ENCODE measurements at places on chromosomes 6 and 20. TPM values are rescaled to one million over a fixed set of nuclear protein-coding genes. Genes with fewer than 3 reads are reported as not detected.

GRCh38 chr20:3916364-3916763 is 27.2 kb downstream of the PANK2 start:
- no peak for DNase-seq

DNA sequence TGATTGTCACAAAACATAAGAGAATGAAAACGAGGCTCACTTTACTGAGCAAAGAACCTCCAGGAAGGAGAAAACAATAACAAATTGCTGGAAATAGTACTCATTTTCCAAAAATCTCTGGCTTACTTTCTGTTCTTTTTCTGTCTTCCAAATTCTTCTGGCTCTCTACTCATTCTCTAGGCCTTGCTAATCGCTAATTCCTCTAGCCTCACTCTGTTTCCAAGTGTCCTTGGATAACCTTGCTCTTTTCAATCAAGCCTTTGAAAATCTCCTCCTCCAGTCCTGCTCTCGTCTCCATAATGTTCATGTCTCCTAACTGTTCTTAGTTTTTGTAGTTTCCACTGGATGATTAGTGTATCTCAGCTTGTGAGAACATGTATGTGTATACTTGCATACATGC is 96.2 kb upstream of the MAP7 start:
- no peak for DNase-seq

- no peak for DNase-seq
Observed at GRCh38 chr20:58267389-58268215, 39.1 kb upstream of the ANKRD60 start.

- no peak for DNase-seq
Observed at GRCh38 chr6:113146878-113147277, 710.3 kb upstream of the MARCKS start.

DNA sequence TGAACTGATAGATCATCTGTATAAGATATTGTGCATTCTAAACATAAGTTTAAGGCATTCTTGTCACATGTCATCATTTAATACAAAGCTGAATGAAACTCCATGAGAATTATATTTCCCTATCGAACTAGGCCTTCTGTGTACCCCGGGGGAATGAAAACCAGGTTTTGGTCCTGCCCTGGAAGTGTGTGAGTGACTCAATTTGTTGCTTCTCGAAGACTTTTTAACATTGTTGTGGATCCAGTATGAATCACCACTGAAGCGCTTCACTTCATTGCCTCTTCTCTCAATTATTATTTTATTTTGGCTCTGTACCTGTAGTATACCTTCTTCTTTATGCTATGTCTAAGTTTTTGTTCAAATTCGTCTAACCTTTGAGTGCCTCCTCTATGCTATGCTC is 150.8 kb downstream of the GRIK2 start:
- no peak for DNase-seq

HLA-DOA gene
- total RNA-seq: 0.68 TPM

DNA sequence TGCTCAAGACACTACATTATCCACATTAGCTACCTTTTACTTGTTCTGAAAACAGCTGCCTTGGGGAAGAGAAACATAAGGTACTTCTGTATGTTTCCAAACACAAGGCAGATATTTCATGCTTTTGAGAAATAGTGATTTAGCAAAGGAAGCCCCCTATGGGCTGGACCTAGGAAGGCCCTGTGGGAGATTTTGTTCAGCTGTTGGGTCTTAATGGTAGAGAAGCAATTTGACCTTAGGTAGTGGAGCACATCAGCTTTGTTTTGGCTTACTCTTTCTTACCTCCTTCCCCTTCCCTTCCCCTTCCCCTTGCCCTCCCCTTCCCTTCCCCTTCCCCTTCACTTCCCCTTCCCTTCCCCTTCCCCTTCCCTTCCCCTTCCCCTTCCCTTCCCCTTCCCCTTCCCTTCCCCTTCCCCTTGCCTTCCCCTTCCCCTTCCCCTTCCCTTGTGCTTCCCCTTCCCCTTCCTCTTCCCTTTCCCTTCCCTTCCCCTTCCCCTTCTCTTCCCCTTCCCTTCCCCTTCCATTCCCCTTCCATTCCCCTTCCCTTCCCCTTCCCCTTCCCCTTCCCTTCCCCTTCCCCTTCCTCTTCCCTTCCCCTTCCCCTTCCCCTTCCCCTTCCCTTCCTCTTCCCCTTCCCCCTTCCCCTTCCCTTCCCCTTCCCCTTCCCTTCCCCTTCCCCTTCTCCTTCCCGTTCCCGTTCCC is 84.6 kb downstream of the ANKS1A start:
- DNase-seq: no peak

GRCh38 chr6:104639668-104640067 is 220.1 kb downstream of the HACE1 start:
- DNase-seq: no peak

GRCh38 chr6:161486361-161487216 is 212.7 kb upstream of the AGPAT4 start:
- no peak for DNase-seq

- DNase-seq: no peak
Observed at GRCh38 chr6:139262519-139263300, 29.1 kb downstream of the TXLNB start.

- DNase-seq: no peak
Observed at GRCh38 chr6:137351890-137352289, 132.7 kb upstream of the IFNGR1 start.

DNA sequence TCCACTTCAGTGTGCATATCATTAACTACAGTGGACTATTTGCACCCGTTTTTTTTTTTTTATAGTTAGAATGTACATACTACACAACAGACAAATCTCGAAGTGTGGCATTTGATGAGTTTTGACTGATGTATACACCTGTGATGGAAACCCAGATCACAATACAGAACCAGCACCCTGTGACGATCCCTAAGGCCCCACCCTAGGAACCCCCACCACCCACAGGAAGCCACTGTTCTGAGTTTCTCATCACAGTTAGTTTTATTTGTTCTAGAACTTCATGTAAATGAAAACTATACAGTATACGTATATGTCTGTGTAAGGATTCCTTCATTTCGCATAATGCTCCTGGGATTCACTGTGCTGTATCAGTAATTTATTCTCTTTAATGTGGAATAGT is 102.8 kb downstream of the IRF4 start:
- DNase-seq: no peak

- DNase-seq: no peak
Observed at GRCh38 chr6:133787859-133788505, 100.9 kb upstream of the TCF21 start.

- no peak for DNase-seq
Observed at GRCh38 chr6:136788069-136788902, 4.0 kb downstream of the MAP3K5 start.

DNA sequence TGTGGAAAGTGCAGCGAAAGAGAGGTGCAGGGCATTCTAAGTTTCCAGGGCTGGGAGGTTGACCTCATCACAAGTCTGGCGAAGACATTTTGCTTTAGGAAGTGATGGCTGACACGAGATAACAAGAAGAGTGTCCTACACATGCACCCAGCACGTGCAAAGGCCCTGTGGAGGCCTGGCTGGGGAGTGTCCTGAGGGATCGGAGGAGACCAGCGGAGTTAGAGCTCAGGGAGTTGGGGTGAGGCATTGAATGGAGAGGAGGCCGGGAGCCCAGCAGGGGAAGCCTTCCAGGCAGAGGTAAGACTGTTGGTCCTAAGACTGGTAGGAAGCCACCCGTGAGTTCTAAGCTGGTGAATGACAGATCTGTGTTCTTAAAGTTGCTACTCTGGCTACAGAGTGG is 58.4 kb downstream of the PPP1R14C start:
- no peak for DNase-seq

- DNase-seq: no peak
Observed at GRCh38 chr20:19966840-19967239, 50.3 kb upstream of the NAA20 start.

- no peak for DNase-seq
Observed at GRCh38 chr6:16420715-16421461, 182.5 kb downstream of the GMPR start.

GRCh38 chr6:77245026-77245425 is 218.3 kb downstream of the HTR1B start:
- no peak for DNase-seq

DNA sequence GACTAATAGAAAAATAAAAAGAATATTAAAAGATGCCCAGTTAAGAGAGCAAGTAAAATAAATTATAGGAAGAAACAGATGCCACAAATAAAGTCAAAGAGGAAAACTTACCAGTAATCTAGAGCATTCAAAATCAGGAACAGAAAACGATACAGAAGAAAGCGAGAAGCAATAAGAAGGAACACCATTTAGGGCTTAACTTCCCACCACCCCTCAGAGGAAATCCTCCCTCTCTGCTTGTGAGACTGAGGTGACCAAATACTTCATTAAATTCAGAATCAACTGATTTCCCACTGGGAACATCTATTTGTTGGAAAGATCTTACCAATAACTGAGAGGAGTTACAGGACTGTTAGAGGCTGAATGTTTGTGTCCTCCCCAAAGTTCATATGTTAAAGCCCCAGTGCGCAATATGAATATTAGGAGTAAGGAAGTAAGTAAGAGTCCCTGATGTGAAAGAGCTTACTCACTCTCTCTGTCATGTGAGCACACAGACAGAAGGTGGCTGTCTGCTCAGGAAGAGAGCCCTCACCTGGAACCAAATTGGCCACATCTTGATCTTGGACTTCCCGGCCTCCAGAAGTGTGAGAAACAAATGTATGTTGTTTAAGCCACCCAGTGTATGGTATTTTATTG is 19.5 kb downstream of the KATNA1 start:
- DNase-seq: no peak

- DNase-seq: no peak
Observed at GRCh38 chr20:43191946-43192863, 2.5 kb upstream of the PTPRT start.

DNA sequence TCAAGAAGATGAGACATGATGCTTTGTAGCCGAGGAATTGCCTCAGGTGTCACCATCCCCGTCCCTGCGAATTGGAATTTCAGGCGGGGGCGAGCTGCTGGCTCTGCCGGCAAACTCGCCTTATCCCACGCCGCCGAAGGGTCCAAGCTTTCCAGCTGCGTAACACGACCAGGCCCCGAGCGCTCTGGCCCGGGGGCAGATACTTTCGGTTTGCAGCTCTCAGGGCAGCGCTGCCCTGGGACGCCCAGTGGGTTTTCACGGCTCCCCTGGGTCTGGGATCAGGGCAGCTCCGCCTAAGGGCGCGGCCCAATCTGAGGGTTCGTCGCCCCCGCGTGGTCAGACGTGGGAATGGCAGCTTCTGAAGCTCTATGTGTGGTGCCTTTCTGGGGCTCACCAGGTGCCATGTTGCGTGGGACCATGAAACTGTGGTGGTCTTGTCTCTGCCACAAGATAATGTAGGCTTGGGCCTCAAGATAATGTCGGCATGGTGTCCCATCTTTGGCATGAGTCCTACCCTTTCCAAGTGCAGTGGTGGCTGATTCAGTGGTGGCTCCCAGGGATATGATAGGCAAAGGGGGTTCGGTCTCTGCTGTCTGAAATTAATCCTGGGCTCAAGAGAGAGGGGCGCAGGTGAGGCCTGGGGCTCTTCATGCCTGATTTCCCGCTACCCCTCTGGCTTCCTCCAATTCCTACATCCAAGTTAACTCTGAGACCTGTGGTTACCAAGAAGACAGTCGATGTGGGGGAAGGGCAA is 21.0 kb downstream of the PIGT start:
- no peak for DNase-seq

GINS1 gene
- 8.6 TPM for total RNA-seq

HLA-DQA2 gene
- total RNA-seq: 2.3 TPM

FOXA2 gene
- not detected for total RNA-seq

LRFN2 gene
- total RNA-seq: 2.2 TPM

SLC32A1 gene
- total RNA-seq: not detected

GRCh38 chr20:24530131-24530680 is 60.8 kb downstream of the SYNDIG1 start:
- DNase-seq: no peak

- DNase-seq: no peak
Observed at GRCh38 chr6:5976811-5977210, 29.9 kb downstream of the NRN1 start.

- no peak for DNase-seq
Observed at GRCh38 chr6:108585921-108586536, 25.3 kb downstream of the FOXO3 start.

GRCh38 chr6:42224222-42225028 is 6.8 kb upstream of the MRPS10 start:
- no peak for DNase-seq

- no peak for DNase-seq
Observed at GRCh38 chr6:136886091-136886490, 36.0 kb upstream of the SLC35D3 start.

- no peak for DNase-seq
Observed at GRCh38 chr6:121867095-121867494, 431.6 kb downstream of the GJA1 start.

GRCh38 chr20:47377122-47377722 is 20.7 kb upstream of the ZMYND8 start:
- no peak for DNase-seq

- no peak for DNase-seq
Observed at GRCh38 chr20:16260911-16261310, 312.3 kb downstream of the KIF16B start.

OOEP gene
- not detected for total RNA-seq

MCHR2 gene
- not detected for total RNA-seq

GRCh38 chr20:53739799-53740785 is 146.5 kb upstream of the ZNF217 start:
- DNase-seq: no peak

DNA sequence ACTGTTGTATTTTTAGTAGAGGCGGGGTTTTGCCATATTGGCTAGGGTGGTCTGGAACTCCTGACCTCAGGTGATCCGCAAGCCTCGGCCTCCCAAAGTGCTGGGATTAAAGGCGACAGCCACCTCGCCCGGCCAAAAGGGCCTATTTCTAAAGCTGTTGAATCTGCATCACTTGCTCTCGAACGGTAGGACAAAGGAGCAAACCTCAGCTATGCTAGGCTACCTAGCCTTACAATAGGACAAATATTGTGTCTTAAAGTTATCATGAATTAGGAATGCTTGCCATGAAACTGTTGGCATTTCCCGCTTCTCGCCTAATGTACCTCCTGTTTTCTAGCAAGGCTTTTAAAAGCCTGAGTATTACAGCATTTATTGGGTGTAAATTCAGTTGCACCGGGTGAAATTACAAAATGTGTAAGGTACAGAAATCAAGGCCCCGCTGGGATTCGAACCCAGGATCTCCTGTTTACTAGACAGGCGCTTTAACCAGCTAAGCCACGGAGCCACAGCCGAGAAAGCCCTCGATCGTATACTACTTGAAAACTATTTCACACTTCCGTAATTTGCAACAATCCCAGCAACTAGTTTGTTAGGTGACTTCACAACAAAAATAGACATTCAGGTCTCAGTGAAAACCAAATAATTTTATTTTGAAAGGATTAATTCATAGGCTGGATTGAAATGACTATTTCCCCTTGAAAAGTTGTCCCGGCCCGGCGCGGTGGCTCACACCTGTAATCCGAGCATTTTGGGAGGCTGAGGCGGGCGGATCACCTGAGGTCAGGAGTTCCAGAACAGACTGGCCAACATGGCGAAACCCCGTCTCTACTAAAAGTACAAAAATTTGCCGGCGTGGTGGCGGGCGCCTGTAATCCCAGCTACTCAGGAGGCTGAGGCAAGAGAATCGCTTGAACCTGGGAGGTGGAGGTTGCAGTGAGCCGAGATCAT is 211.6 kb upstream of the ZNF184 start:
- DNase-seq: no peak

SLC52A3 gene
- total RNA-seq: 5.8 TPM

DNA sequence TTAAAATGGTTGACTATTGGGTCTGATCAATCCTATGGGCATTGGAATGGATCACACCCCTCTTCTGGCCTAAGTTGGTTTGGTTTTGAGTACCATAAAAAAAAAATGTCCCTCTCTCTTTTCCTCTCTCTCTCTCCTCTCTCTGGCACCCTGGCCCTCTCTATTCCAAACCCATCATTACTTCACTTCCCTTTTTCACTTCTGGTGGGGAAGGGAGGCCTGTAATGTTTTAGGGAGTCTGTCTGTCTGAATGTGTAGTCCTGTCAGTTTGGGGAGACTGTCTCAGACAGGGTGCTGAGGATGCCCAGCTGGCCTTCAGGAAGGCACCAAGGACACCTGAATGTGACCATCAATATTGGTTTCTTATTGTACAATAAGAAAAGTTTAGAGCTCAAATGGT is 165.8 kb downstream of the CD24 start:
- no peak for DNase-seq

All from esophagus squamous epithelium (tissue), 5 donors.